Astrocyte (in vitro differentiated cells and primary cell): ENCODE measurements at places on chromosomes 2 and 18.

- H3K27ac ChIP-seq: no peak overlapping the region
- no peaks in the 10 kb centered on the region for H3K27me3 ChIP-seq
- H3K36me3 ChIP-seq: no peaks in the 10 kb centered on the region
- no peaks in the 10 kb centered on the region for H3K4me1 ChIP-seq
- H3K4me3 ChIP-seq: no peak overlapping the region
These were observed 42.2 kb upstream of the ZSWIM2 start for GRCh38 chr2:186891185-186891621.

GRCh38 chr2:39511605-39512433, 74.7 kb upstream of the MAP4K3 start:
- no peak for DNase-seq
- no peak overlapping the region for H3K27ac ChIP-seq
- H3K27me3 ChIP-seq: no peaks in the 10 kb centered on the region
- peaks cover 36% of the 10 kb centered on the region for H3K4me1 ChIP-seq

DNA sequence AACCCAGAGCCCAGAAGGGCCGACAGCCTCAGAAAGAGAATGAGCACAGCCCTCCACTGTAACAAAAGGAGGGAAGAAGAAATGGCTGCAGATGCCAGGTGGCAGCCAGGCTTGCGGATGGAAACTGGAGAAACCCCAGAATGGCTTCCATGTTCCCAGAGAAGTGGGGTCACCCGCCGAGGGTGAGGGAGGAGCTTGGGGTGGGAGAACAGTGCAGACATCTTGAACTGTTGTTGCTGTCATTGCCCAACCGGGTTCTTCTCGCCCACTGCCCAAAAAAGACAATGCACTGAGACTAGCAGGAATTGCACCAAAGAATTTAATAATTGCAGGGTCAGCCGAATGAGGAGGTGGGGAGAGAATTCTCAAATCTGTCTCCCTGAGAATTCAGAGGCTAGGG, 223.2 kb upstream of the RAB6C start:
- DNase-seq: no peak
- H3K4me3 ChIP-seq: no peak overlapping the region
- no peaks in the 10 kb centered on the region for H3K4me1 ChIP-seq
- H3K27ac ChIP-seq: no peak overlapping the region
- H3K27me3 ChIP-seq: no peaks in the 10 kb centered on the region
- H3K36me3 ChIP-seq: no peaks in the 10 kb centered on the region

DNA sequence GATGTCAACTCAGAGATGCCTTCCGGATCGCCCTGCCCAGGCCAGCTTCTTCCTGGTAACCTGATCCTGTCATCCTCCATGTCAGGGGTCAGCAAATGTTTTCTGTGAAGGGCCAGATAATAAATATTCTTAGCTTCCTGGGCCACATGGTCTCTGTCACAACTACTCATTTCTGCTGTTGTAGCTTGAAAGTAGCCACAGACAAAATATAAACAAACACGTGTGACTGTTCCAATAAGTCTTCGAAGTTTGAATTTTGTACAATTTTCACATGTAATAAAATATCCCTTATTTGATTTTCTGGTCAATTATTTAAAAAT, 35.8 kb downstream of the ANXA4 start:
- H3K4me3 ChIP-seq: no peak overlapping the region
- peaks cover 4% of the 10 kb centered on the region for H3K4me1 ChIP-seq
- no peaks in the 10 kb centered on the region for H3K36me3 ChIP-seq

DNA sequence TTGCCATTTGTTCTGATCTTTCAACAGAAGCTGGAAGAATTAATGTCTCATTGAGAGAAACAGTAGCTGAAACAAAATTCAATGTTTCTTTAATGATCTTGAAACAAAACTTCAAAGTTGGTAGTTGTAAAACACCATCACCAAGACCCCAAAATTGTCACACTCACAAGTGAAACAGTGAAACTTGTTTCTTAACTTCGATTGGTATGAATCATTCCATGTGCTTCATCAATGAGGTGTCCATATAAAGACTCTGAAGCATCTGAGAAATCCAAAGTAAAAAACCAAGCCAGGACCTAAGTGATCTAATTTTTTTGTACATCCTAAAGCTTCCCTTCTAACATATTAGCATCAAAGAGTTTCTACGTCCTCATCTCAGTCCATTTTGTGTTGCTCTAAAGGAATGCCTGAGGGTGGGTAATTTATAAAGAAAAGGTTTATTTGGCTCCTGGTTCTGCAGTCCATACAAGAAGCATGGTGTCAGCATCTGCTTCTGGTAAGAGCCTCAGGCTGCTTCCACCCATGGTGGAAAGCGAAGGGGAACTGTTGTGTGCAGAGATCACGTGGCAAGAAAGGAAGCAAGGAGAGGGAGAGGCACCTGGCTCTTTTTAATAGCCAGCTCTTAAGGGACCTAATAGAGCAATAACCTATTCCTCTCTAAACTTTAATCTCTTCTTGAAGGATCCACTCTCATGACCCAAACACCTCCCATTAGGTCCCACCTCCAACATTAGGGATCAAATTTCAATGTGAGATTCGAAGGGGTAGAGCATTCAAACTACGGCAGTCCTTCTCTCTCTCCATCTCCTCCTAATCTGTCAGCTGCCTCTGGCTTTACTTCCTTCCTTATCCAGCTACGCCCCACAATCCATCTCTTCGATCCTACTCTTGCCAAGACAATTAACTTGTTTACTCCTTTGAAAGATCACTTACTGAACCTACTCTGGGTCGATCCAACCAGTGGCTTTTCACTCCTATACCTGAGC, 20.7 kb upstream of the TLK1 start:
- no peak overlapping the region for H3K27ac ChIP-seq
- no peaks in the 10 kb centered on the region for H3K27me3 ChIP-seq
- no peak overlapping the region for H3K4me3 ChIP-seq
- H3K4me1 ChIP-seq: peaks cover 8% of the 10 kb centered on the region

GRCh38 chr18:23121133-23121532, 14.2 kb upstream of the CABLES1 start:
- no peaks in the 10 kb centered on the region for H3K4me1 ChIP-seq
- no peak overlapping the region for H3K4me3 ChIP-seq
- no peaks in the 10 kb centered on the region for H3K27me3 ChIP-seq
- H3K36me3 ChIP-seq: no peaks in the 10 kb centered on the region

GRCh38 chr2:75320898-75321598, 121.7 kb upstream of the TACR1 start:
- H3K27me3 ChIP-seq: no peaks in the 10 kb centered on the region
- no peak overlapping the region for H3K4me3 ChIP-seq
- DNase-seq: no peak
- H3K4me1 ChIP-seq: no peaks in the 10 kb centered on the region
- no peak overlapping the region for H3K27ac ChIP-seq

- H3K4me3 ChIP-seq: no peak overlapping the region
- DNase-seq: no peak
- peaks cover 14% of the 10 kb centered on the region for H3K36me3 ChIP-seq
- H3K27ac ChIP-seq: no peak overlapping the region
These were observed 22.4 kb upstream of the ARMC9 start for GRCh38 chr2:231176066-231176465.

DNA sequence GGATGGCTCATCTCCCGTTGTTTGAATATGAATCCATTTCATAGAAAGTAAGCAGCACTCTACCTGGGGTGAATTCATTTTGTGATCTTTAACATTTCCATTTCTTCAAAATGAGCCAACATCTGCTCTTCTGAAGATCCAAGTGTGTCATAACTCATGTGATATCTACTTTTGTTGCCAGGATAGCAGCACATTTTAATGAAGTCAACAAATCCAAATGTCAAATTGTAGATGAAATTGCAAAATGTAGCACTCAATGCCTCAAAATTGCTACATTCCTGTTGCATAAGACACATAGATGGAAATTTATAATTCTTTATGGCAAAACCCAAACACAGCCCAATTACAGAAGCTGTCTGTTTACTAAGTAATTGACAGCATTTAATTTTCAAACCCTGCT, 360.7 kb downstream of the TMX3 start:
- no peak overlapping the region for H3K4me3 ChIP-seq
- H3K36me3 ChIP-seq: no peaks in the 10 kb centered on the region
- H3K4me1 ChIP-seq: no peaks in the 10 kb centered on the region
- DNase-seq: no peak
- H3K27me3 ChIP-seq: no peaks in the 10 kb centered on the region
- H3K27ac ChIP-seq: no peak overlapping the region

- no peaks in the 10 kb centered on the region for H3K36me3 ChIP-seq
- H3K27ac ChIP-seq: no peak overlapping the region
- H3K27me3 ChIP-seq: no peaks in the 10 kb centered on the region
- H3K4me3 ChIP-seq: no peak overlapping the region
- H3K4me1 ChIP-seq: no peaks in the 10 kb centered on the region
These were observed 23.6 kb upstream of the SERPINE2 start for GRCh38 chr2:224062481-224063297.

DNA sequence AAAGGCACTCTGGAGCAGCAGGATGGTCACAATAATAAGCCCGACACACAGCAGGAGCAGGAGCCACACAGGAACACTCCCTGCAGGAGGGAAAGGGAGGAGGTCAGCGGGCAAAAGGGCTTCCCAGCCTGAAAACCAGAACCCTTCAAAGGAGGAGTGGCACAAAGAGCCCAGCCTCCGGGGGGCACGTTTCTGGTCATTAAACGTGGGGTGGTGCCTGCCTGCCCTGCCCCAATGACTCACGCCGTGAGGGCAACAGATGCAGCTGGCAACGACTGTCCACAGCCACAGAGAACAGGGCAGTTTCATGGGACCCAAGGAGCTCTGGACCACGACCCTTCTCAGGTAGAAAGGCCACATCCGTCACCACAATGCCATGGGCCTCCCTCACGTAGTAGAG, 3.0 kb downstream of the PREB start:
- H3K4me3 ChIP-seq: no peak overlapping the region
- peaks cover 9% of the 10 kb centered on the region for H3K4me1 ChIP-seq
- H3K36me3 ChIP-seq: peaks cover 8% of the 10 kb centered on the region
- H3K27me3 ChIP-seq: no peaks in the 10 kb centered on the region
- H3K27ac ChIP-seq: no peak overlapping the region

DNA sequence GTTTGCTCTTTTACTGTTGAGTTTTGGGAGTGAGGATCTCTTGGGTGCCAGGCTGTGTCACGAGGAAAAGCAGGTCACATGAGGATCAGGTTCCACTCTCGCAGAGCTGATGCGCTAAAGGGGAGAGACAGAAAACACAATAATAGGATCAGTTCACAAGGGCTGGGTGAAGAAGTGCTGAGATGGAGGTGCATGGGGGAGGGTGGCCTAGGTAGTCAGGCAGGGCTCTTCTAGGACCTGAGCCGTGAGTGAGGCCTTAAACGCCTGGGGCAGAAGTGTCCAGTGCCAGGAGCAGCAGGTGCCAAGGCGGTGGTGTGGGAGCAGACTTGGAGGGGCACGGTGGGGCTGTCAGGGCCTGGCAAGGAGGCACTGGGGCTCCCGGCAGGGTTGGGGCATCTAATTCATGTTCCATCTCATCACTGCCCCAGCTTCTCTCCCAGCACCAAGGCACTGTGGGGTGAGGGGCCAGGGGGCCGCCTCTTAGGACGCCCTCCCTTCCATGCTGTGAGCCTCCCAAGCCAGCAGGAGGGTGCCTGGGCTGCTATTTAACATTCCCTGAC, 9.3 kb downstream of the KCNIP3 start:
- no peak overlapping the region for H3K27ac ChIP-seq
- no peaks in the 10 kb centered on the region for H3K36me3 ChIP-seq
- no peak for DNase-seq
- H3K4me3 ChIP-seq: no peak overlapping the region
- H3K4me1 ChIP-seq: no peaks in the 10 kb centered on the region
- peaks cover 3% of the 10 kb centered on the region for H3K27me3 ChIP-seq

DNA sequence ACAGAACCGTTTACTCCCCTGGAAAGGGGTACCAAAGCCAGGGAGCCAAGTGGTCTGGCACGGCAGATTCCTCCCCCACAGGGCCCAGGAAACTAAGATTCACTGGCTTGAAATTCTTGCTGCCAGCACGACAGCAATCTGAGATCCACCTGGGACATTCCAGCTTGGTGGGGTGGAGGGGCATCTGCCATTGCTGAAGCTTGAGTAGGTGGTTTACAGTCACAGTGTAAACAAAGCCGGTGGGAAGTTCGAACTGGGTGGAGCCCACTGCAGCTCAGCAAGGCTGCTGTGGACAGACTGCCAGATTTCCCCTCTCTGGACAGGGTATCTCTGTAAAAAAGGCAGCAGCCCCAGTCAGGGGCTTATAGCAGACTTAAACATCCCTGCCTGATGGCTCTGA, 901.7 kb upstream of the LRRTM1 start:
- DNase-seq: no peak
- no peaks in the 10 kb centered on the region for H3K27me3 ChIP-seq
- no peak overlapping the region for H3K4me3 ChIP-seq
- no peak overlapping the region for H3K27ac ChIP-seq
- H3K4me1 ChIP-seq: no peaks in the 10 kb centered on the region
- H3K36me3 ChIP-seq: no peaks in the 10 kb centered on the region

- no peak for DNase-seq
- H3K4me3 ChIP-seq: no peak overlapping the region
- H3K36me3 ChIP-seq: no peaks in the 10 kb centered on the region
- H3K27me3 ChIP-seq: no peaks in the 10 kb centered on the region
- no peaks in the 10 kb centered on the region for H3K4me1 ChIP-seq
- no peak overlapping the region for H3K27ac ChIP-seq
These were observed 33.1 kb upstream of the DYNAP start for GRCh38 chr18:54557958-54558357.

DNA sequence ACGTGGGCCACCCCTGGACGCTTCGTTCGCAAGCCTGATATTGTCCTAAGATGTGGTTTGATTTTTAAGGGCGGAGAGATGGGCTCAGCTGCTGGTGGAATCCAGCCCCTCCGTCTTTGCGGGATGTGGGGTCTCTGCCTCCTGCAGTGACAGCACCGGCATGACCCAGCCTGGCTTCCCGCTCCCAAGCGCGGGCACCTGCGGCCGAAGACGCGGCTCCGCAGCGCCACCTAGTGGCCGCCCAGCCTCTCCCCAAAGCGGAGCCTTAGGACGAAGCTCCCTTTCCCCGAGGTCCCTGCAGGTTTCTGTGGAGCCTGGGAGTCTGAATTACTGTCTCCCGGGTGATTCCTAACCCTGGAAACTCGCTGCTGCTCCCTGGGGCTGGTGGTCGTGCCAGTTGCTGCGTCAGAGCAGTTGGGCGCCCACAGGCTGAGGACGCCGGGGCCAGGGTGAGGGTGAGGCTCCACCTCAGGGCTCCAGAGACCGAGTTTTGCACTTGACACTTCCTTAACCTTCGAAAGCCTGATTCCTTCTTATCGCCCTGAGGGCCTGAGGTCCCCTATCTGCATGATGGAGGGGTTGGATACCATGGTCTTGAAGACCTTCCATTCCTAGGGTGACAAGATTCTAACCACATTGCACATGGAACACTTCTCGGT, 137.5 kb downstream of the TPO start:
- H3K36me3 ChIP-seq: no peaks in the 10 kb centered on the region
- no peak for DNase-seq
- H3K27me3 ChIP-seq: no peaks in the 10 kb centered on the region
- no peak overlapping the region for H3K4me3 ChIP-seq
- peaks cover 16% of the 10 kb centered on the region for H3K4me1 ChIP-seq

DNA sequence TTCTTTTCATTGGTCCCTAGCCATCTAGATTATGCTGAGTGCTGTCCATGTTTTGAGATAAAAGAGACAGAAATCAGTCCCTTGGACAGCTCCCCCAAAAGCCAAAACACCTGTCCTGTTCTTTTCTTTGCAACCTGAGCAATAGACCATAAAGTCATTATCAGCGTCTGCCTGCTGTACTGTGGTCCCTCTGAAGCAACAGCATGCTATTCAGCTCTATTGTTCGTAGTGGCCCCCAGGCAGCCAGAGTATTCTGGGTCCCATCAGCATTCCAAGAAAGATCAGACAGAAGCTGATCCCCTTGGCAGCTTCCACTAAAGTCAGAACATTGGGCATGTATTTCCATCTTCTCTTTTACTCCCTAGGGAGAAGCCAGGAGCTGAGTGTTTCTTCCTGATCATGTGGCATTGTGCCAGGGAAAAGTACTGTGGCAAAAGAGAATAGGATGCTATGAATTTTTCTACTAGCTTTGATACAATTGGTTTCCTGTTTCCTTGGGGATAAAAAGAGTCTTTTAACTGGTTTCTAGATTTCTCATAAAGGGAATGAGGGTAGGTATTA, 33.6 kb upstream of the ZSWIM2 start:
- no peaks in the 10 kb centered on the region for H3K4me1 ChIP-seq
- H3K27me3 ChIP-seq: no peaks in the 10 kb centered on the region
- no peak for DNase-seq
- H3K36me3 ChIP-seq: no peaks in the 10 kb centered on the region
